BE2C (cell line): ENCODE measurements at places on chromosomes 2 and 18.

DNA sequence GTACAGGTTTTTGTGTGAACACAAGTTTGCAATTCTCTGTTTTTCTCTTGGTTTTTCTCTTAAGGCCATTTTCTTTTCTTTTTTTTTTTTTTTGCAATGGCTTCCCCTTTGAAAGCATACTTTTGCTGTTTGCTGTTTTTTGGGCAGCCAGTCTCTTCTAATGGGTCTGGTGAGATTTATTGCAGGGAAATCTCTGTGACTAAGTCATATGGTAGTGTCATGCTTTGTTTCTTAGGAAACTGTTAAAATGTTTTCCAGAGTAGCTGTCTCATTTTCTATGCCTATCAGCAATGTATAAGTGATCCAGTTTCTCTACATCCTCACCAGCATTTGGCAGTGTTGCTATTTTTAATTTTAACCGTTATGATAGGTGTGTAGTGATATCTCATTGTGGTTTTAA lies 27.9 kb upstream of the CDCA7 start:
- no peak for DNase-seq

GRCh38 chr2:43634604-43635306 lies 2.3 kb upstream of the PLEKHH2 start:
- DNase-seq, result no peak

DNA sequence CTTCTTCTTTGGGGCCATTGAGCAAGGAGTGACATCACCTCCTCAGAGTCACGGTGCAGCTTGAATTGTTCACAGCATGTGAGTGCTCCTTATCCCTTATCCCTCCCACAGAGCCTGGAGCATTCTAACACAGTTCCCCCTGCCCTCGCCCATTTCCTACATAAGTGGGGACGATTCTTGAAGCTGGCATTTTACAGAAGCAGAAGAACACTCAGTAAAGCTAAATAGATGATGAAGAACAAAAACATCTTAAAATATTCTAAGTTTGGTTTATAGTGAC lies 135.8 kb upstream of the APCDD1 start:
- no peak for DNase-seq

DNA sequence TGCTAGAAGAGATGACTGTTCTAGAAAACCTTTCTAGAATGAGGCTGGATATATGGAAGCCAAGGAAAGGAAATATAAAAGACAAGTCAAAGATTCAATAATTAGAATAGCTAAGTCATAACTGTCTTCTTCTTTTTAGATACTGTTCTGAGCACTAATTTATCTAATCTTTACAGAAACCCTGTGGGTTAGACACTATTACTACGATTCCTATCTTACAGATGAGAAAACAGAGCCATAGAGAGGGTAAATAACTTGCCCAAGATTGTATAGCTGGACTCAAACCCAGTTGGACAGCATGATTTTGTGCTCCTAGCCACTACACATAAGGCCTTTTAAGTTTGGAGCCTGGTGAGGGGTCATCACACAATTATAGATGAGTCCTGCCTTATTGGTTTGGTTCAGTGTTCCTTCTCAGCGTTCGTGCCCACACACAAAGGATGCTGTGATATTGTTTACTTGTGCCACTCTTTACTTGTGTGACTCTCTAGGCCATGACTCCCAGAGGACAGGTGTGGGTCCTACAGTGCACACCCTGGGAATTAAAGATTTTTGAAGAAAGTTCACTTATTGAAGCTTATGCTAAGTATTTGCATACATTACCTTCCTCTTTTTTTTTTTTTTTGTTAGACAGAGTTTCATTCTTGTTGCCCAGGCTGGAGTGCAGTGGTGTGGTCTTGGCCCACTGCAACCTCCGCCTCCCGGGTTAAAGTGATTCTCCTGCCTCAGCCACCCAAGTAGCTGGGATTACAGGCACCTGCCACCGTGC lies 153.7 kb downstream of the PRKCE start:
- no peak for DNase-seq

- DNase-seq, result no peak
Observed at GRCh38 chr2:70777450-70777849, 9.4 kb upstream of the ADD2 start.

GRCh38 chr18:49169037-49169521 lies 218.3 kb upstream of the SMAD7 start:
- no peak for DNase-seq

DNA sequence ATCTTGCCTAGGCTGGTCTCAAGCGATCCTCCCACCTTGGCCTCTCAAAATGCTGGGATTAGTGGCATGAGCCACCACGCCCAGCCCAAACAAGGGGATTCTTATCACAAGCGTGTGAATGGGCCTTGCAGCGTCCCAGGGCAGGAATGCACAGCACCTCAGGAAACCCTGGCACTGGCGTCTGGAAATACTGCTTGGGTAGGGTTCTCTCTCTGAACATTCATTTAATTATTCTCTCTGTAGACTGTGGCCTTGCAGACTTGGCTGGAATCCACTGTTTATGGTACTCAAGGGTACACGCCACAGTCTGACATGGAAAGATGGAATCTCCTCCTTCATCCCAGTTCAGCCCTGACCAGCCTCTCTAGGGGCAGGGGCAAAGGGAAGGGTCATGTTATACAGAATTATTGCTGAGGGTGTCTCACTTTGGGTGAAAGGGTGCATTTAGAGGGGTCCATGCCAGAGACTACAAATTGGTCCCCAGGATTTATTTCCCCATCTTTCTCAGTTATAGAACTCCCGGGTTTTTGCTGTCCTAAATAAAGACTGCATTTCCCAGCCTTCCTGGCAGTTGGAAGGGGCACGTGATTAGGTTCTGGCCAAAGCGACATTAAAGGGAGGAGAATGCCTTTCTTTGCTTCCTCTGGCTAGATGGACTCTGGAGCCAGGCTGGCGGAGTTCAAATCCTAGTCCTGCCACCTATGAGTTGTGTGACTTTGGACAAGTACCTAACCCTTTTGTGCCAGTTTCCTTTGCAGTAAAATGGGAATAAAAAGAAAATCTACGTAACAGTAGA lies 147.2 kb upstream of the HAAO start:
- peak; percentile 54 for DNase-seq

GRCh38 chr2:119220720-119221301 lies 2.8 kb upstream of the STEAP3 start:
- DNase-seq, result no peak

GRCh38 chr18:69705987-69706386 lies 241.7 kb downstream of the CD226 start:
- no peak for DNase-seq

GRCh38 chr2:104866883-104867812 lies 13.2 kb downstream of the POU3F3 start:
- DNase-seq, result no peak

GRCh38 chr18:29188760-29189159 lies 1011.8 kb upstream of the CDH2 start:
- no peak for DNase-seq

DNA sequence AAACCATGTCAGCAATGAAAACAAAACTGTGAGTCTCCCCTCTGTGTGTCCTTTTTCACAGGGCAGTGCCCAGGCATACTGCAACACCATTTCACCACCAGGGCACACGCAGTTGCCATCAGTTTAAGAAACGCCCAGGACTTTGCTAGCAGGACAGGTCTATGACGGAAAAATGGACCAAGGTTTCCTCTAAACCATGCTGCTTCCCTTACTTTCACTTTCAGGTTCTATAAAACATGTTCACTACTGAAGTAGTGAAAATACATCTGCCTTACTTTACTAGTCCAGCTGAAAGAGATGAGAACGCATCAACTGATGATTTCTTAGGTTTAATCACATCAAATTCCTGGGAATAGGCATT lies 110.5 kb downstream of the TCF4 start:
- peak; percentile 18 for DNase-seq
